ENCODE measurements at places on chromosomes 7 and 10. TPM values are rescaled to one million over a fixed set of nuclear protein-coding genes. Genes with fewer than 3 reads are reported as not detected.

The CWF19L1 gene
- total RNA-seq = 51.0 TPM

The PNLIP gene
- not detected for total RNA-seq

The DKK1 gene
- total RNA-seq = not detected

The CRHR2 gene
- total RNA-seq = not detected

The NUTM2D gene
- total RNA-seq = 2.5 TPM

The ASB10 gene
- total RNA-seq = not detected

The CYP2C8 gene
- not detected for total RNA-seq
